ENCODE measurements at places on chromosomes 12 and 14.
A peak's percentile ranks its signal among the peaks of the same experiment; 100 is the strongest.

DNA sequence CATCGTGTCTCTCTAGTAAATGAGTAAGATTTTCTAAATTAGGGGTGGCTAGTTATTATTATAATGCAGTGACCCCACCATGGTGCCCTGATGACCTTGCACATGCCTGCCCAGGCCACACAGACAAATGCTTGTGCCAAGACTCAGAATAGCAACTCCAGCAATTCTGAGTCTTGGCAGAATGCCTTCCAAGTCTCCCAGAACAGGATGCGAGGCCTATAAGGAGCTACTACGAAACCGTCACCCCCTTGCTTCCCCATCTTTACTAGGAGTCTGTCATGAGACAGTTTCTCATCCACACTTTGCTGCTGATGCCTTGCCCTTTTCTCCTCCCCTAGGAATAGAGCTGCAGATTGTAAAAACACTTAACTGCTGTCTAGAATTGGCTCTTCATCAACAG, 559.9 kb downstream of the TRHDE start:
- no peak for DNase-seq

DNA sequence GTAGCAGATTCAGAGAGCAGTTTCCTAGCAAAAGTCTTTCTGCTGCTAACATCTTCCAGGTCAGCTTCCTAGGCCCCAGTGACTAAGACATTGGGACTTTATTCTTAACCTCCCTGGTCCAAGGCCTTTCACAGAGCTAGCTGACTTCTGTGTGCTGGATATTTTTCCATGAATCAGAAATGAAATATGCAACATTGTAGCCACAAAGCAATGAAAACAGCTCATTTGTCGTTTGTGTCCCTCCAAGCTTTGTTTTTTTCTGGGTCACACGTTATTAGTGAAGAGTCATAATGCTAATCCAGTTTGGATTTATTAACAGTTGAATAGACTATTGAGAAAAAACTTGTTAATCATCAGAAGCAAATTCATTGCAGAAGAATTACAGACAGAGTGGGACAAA, 82.4 kb downstream of the ARF6 start:
- DNase-seq = no peak

- no peak for DNase-seq
Measured at GRCh38 chr12:119682639-119683252, 14.8 kb downstream of the PRKAB1 start.

- DNase-seq = no peak
Measured at GRCh38 chr12:1917172-1918070, 1.0 kb downstream of the CACNA2D4 start.

GRCh38 chr12:32253154-32253790, 146.1 kb upstream of the FGD4 start:
- no peak for DNase-seq

DNA sequence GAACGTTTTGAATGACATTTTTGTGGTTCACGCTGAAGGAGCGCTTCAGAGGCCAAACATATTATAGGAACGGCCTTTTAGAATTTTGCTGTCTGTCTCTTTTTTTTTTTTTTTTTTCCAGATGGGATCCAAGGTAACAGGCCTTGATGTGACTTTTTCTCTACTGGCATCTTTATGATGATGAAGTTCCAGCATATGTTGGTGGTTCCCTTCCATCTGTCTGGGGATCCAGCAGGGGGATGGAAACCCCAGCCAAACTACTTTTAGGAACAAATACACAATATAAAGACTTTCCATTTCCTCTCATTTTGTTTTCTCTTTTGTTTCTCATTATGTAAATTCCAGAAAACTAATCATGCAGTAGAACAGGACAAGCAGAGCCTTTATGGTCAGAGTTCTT, 239.3 kb upstream of the PRICKLE1 start:
- DNase-seq = no peak

- no peak for DNase-seq
Measured at GRCh38 chr12:121628536-121628935, 2.2 kb downstream of the ORAI1 start.

- DNase-seq = no peak
Measured at GRCh38 chr14:95875831-95876760, 536 bp upstream of the TUNAR start.

- DNase-seq = no peak
Measured at GRCh38 chr14:102510616-102511520, 1.3 kb upstream of the ANKRD9 start.

GRCh38 chr12:54398995-54399793, 14.7 kb upstream of the ZNF385A start:
- DNase-seq = peak; percentile 69

Measured in stimulated activated CD8-positive, alpha-beta memory T cell treated with anti-CD3 and anti-CD28 coated beads, Interleukin-12 subunit alpha, Interleukin-12 subunit beta, amount 100 ng/mL, for 4 hours (primary cell).